ENCODE measurements at places on chromosomes 3 and 15.

- no peak for DNase-seq
Observed at GRCh38 chr3:133992951-133993620, 36.6 kb downstream of the SLCO2A1 start.

DNA sequence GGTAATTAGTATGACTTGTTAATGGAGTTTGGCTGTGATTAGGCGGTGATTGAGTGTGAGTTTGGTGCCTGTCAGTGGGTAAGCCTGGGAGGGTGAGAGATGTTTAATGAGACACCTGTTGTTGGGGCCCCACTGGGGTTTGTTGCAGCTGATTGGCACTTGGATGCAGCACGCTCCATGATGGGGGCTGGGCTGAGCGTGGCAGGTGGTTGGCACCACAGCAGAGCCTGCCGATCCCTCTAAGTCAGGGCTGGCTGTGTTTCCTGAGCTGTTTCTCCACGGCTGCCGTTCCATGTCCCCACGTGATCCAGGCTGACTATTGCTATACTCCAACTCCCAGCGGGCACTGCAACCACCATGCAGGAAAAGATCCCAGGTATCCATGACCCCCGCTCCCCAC is 93.5 kb upstream of the ARRDC4 start:
- DNase-seq = no peak

- no peak for DNase-seq
Observed at GRCh38 chr15:68640791-68641331, 62.1 kb downstream of the CORO2B start.

- no peak for DNase-seq
Observed at GRCh38 chr3:171511450-171511849, 51.2 kb upstream of the TNIK start.

- DNase-seq = no peak
Observed at GRCh38 chr15:52283281-52283680, 12.3 kb downstream of the MYO5C start.

- no peak for DNase-seq
Observed at GRCh38 chr3:18655827-18656226, 230.7 kb upstream of the SATB1 start.

GRCh38 chr15:43317566-43318184 is 12.7 kb downstream of the LCMT2 start:
- no peak for DNase-seq

DNA sequence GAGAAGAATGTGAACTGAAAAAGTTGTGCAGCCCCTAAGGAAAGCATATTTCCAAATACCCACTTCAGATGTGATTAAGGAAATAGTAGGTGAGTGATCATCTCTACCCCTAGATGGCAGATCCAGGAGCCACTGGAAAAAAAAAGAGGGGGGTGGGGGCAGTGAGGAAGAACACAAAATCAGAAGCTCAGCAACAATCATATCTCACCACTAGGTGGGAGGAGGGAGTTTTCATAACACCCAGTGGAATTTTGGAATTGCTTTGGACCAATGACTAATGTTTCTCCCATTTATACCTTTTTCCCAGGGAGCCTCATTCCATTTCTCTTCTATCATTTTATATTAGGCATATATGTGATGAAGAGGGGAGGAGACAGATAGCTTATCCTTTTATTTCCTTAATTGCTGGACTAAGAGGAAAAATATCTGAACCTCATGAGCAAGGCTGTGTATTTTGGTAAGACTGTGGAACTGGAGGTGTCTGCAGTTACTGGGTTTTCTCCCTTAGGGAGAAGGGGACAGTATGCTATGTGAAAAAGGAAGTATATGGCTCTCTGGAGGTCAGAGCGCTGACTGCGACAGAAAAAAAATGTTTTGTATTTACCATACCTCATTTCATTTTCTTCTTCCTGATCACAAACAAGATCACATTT is 363.4 kb downstream of the GAP43 start:
- DNase-seq = peak; percentile 81

- DNase-seq = no peak
Observed at GRCh38 chr15:29418178-29418577, 148.6 kb upstream of the NSMCE3 start.

DNA sequence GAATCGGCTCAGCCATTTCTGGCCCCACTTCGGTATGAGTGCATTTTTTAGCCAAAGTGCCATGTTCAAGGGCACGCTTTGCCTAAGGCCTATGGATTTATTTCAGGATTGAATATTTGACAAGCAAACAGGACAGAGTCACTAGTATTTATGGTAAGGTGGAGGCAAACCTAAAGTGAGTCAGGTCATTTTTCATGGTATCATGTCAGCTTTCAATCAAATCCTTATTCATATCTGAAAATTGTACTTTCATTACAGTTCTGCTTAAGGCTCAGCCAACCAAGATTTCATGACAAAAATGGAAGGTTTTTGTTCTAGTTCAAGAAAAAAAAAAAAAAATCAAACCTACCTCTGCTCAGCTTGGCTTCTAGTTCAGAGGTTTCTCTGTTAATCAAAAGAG is 30.5 kb upstream of the ICE2 start:
- no peak for DNase-seq

DNA sequence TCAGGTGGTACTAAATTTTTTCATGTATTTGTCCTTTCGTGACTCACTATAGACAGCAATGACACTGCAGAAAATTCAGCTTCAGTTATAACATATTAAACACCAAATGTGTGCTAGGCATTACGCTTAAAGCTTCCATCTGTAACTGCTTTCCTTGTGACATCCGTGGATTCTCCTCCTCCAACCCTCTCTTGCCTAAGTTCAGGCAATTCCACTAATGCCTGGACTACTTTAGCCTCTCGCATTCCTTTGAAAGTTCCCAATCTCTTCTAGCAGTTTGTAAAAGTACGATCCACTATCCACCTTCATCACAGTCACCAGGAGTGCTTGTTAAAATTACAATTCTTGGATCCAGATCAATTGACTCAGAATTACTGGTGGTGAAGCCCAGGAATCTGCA is 17.7 kb downstream of the CCDC80 start:
- DNase-seq = no peak

DNA sequence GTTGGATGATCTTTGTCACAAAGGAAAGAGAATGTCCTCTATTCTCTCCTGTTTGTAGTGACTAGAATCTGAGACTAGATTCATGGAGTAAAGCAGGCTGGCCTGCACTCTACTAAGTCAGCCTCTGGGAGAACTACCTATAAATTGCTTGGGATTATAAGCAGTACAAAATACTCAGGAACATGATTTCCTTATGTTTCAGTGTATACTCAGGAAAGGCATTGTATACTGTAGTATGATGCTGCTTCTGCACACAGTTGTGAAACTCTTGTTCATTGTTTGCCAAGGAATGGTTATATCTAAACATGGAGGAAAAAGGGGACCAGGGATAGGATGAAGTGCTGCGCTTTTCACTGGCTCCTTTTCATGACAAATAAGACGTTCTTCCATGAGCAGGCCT is 49.2 kb downstream of the OXSR1 start:
- DNase-seq = no peak

DNA sequence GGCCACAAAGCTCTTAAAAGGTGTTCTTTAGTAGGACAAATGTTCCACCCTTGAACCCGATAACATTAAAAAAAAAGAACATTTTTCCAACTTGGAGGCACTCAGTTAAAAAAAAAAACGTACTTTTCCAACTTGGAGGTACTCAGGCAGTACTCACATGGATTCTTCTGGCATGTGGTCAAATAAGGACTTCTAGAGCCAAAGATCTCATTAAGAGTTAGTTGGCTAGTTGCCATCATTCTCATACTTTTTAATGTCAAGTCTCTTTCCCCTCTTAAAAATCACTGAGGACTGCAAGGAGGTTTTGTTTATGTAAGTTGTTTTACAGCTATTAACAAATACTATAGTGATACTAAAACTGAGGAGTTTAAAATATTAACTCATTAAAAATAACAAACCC is 101.0 kb downstream of the CADPS start:
- DNase-seq = no peak

GRCh38 chr3:116394365-116394764 is 50.9 kb downstream of the LSAMP start:
- DNase-seq = no peak

DNA sequence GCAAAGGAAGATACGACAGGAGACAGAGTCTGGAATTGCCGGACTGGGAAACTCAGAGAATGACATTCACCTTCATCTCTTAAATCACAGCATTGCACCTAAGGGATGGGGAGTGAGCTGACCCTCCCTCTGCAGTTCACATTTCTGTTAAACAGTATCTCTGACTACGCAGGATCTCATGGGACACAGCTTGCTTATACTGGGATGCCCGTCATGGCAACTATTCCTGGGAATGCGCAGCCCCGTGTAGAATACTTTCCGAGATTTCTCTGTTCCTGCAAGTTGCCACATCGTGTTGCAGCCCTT is 232.5 kb upstream of the HES1 start:
- DNase-seq = no peak

DNA sequence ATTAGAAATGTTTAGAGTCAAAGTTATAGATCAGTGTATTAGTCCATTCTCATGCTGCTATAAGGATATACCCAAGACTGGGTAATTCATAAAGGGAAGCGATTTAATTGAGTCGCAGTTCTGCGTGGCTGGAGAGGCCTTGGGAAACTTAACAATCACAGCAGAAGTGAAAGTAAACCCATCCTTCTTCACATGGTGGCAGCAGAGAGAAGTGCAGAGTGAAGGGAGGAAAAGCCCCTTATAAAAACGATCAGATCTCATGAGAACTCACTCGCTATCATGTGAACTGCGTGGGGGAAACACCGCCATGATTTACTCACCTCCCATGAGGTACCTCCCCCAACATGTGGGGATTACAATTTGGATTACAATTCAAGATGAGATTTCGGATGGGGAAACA is 871.5 kb downstream of the DIPK2A start:
- DNase-seq = peak; percentile 3

GRCh38 chr15:66919421-66919820 is 146.0 kb upstream of the SMAD3 start:
- peak; percentile 53 for DNase-seq

DNA sequence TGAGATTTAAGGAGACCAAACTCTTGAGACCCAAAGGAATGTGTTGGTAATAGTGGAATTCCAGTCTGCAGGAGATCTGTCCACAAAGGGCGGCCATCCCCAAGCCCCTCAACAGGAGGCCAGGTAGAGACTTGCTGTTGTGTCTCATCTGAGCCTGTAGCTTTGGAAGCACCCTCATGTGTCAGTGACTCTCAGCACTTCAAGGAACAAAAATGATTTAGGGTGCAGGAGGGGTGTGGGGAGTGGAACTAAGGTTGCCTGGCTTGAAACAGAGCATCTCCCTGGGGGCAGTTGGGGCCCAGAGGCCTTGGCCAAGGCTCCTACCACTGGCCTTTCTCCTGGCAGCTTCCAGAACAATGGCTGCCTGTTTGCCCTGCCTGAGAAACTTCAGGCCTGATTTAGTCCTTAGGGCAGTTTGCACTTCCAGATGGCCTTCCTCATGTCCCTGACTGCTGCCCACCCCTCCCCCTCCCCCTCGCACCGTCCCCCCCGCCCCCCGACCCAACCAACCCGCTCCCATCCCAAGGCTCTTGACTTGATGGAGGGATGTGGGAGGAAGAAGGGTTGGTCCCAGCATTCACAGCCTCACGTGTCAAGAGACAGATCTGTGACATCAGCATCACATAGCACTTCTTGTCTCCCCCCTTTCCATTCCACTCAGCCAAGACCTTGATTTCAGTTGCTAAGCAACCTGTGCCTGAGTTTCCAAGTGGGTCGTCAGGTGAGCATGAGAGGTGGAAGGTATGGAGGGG is 77.1 kb downstream of the CORO2B start:
- no peak for DNase-seq

- no peak for DNase-seq
Observed at GRCh38 chr15:27692438-27692837, 406.7 kb downstream of the OCA2 start.

DNA sequence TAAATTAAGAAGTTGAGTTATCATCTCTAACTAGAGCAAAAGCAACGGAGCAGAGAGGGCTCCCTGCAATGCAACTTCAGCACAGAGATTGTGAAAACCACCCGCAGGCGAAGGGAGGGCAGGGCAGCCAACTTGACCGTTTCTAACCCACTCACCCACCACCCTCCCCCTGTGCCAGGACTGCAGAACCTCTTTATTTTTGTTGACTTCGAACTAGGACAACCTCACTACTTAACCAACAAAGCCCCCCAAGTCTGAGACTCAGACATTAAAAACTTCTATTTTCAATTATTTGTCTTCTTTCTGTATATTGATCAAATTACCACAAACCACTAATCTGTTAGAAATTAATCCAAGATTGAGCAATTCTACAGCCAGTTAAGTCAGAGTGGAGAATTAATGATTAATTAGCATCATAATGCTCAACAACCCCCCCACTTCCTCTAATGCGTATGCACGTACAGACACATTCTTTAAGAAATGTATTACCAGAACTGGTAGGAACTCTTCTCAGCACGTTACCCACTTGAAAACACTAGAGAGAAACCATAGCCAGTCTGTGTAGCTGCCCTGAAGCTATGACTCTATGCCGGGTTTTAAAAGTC is 2.0 kb downstream of the MGLL start:
- no peak for DNase-seq

DNA sequence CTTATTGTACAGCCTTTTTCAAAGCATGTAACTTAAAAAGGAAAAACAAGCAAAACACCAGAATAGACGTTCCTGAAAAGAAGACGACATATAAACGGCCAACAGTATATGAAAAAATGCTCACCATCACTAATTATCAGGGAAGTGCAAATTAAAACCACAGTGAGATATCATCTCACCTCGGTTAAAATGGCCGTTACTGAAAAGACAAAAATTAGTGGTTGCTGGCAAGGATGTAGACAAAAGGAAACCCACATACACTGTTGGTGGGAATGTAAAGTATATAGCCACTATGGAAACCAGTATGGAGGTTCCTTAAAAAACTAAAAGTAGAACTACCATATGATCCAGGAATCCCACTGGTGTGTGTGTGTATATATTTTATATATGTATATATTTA is 64.5 kb upstream of the MLF1 start:
- DNase-seq = no peak

DNA sequence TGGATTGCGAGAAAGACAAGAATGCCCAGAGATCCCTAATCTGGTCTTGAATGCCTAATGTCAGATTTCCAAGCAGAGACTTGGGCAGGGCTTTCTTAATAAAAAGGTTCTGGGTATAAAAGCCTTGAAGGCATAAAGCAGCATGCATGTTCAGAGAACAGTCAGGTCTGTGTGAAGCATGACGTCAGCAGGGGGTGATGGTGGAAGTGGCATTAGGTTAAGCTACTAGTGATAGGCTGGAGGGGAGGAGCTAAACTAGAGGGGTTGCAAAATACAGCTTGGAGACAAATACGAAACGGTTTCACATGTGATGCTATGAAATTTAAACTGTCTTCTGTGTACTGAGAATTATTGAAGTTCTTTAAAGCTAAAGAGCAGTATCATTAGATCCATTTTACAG is 125.6 kb downstream of the VPS8 start:
- DNase-seq = no peak
